ENCODE measurements at places on chromosomes 11 and 22.

DNA sequence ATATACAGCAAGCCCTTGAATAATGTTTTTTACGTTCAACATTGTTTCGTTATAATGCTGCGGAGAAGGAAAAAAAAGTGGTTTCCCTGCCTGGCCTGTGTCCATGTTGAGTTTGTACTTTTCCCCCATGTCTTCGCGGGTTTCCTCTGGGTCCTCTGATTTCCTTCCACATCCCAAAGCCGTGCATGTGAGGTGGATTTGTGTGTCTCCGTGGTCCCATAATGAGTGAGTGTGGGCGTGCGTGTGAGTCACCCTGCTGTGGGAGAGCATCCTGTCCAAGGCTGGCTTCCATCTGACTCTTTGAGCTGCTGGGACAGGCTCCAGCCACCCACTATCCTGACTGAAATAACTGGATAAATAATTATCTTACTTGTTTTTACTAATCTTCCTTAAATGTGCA is 29.6 kb upstream of the SNX19 start:
- peak; percentile 59 for DNase-seq

GRCh38 chr11:30463266-30463665 is 122.9 kb downstream of the MPPED2 start:
- no peak for DNase-seq

GRCh38 chr11:117868815-117869561 is 7.5 kb downstream of the FXYD6 start:
- no peak for DNase-seq

- DNase-seq, result peak; percentile 68
Observed at GRCh38 chr11:2419638-2420501, 19.3 kb downstream of the TSSC4 start.

DNA sequence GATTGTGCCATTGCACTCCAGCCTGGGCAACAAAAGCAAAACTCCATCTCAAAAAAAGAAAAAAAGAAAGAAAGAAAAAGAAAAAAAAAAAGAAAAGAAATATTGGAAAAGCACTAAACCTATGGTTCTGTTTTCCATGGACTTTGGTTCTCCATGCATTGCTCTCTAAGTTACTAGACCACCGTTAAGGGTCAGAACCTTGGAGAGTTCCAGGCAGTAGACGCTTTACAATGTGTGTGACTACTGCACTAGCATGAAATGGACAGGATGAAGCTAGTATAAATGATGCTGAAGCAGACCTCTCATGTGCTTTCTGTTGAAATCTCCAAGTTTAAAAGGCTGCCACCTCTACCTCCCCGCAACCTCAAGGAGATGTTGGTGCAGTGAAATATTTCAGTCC is 63.5 kb downstream of the SIK2 start:
- no peak for DNase-seq

DNA sequence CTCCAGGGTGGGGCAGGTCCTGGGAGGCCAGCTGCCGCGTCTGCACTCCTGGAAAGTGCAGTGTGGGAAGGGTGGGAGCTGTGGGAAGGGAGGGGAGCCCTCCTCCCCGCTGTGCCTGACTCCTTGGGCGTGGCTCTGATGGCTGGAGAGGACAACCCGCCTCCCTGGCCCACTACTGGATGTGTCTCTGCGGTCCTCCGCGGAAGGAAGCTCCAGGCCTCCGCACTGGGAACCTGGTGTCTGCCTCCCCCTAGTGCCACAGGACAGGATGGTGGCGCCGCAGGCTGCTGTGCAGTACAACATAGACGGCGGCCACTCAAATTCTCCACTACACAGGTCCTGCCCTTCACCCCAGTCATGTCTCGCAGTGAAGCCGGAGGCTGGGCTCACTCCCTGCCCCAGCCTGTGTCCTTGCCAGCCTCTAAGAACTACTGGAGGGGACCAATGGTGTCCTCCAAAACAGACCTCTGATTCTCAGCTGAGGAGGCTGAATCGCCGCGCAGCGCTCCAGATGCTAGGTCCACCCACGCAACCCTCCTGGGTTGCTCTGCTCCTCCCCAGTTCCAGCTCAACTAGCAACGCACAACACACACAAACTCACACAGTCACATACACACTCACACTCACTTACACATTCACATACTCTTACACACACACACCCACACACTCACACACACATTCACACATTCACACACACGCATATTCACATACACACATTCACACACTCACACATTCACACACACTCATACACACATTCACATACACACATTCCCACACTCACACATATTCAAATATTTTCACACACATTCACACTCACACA is 12.4 kb upstream of the DSCAML1 start:
- DNase-seq, result peak; percentile 43

DNA sequence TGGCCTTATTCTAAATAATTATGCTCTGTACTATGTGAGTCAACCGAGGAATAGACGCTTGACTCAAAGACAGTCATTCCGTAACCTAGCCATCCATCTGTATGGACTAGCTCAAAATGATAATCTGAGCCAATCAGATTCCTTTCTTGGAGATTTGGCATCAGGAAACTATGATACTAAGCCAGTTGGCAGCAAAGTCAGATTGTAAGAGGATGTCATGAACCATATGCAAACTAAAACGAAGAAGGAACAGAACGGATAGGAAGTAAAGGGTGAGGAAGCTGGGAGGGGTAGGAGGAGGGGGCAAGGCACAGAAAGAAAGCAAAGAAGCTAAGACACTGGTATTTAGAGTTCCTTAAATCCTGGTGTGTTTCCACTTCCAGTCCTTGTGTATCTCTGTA is 10.7 kb upstream of the SESN3 start:
- no peak for DNase-seq

DNA sequence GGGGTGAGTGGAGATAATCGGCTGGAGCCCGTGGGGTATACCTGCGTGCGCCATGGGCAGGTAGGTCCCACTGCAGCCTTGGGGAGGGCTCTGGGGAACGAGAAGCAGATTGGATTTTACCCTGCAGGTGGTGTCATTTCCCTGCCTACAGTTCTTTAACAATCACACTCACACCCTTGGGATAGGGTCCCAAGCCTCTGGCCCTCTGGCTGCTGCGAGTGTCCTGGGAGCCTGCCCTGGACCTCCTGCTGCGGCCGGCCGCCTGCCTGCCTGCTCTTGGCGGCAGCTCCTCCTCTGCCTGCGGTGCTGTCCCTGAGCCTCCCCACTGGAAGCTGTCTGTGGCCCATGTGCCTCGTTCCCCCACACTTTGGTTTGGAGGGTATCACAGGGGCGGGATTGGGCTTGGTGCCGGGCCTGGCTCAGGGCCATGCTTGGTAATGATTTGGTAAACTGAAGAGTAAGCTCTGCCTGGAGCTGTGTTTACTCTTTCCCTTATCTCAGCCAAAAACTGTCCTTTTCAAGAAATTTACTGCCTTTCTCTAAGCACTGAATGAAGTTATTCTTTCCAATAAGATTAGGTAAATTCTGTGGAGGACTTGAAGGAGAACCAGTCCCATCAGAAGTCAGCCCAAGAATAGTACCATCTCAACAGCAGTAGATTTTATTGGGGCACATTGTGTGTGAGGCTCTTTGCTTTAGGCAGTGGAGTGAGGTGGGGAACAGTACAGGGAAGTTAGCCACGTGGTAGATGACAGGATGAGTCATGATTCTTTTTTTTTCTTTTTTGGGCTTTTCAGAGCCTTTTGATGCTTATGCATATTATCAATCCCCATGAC is 53.7 kb downstream of the TBC1D22A start:
- DNase-seq, result peak; percentile 52

DNA sequence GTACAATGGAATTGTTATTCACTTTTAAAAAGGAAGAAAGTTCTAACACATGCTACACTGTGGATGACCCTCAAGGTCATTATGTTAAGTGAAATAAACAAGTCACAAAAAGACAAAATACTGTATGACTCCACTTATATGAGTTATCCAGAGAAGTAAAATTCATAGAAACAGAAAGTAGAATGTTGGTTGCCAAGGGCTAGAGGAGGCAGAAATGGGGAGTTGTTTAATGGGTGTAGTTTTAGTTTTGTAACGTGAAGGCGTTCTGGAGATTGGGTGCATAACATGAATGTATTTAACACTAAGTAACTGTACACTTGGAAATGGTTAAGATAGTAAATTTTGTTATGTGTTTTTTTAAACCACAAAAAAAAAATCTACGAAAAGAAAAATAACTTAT is 43.8 kb downstream of the CCDC81 start:
- no peak for DNase-seq
